ENCODE measurements at places on chromosomes 5 and 9. TPM values are rescaled to one million over a fixed set of nuclear protein-coding genes. Genes with fewer than 3 reads are reported as not detected.

Gene FAM169A
- 2.7 TPM for total RNA-seq

Gene PCDHA9
- 1.7 TPM for total RNA-seq

- DNase-seq: no peak
Measured at GRCh38 chr5:22988937-22989336, 135.8 kb upstream of the CDH12 start.

Gene NR6A1
- total RNA-seq: 0.78 TPM

Gene C9orf153
- total RNA-seq: 0.40 TPM

- DNase-seq: no peak
Measured at GRCh38 chr9:130447193-130447816, 2.5 kb downstream of the ASS1 start.

DNA sequence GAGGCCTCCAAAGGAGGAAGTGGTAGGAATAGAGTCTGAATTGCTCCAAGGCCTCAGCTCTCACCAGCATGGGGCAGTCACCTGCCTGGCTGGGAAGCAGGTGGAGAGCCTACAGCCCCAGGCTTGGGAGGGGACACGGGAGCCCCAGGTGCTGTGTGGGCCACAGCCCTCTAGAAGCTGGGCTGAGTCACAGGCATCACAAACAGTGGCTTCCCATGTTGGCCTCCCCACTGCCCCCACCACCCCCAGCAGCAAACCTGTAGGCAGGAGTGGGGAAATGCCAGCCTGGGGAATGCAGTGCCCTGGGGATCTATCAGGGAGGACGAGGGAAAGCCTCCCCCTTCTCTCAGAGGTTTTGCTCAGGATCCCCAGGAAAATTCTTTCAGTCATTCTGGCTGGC lies 309.6 kb downstream of the SLIT3 start:
- no peak for DNase-seq

DNA sequence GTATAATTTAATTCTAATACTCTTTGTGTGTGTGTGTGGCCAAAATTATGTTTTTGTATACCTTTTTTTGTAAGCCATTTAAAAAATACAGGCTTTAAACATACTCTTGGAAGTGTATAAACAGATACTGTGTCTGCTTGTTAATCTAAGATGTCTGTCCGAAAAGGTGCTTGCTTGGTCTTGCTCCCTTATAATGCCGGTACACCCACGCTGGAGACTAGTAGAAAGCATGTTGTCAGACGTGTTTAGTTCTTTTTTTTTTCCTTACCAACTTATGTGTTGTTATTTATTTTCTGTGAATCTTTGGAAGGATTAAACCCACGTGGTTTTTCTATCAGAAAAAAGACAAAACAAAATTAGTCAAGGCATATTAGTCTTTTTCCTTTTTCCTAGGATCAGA lies 9.5 kb downstream of the GAPVD1 start:
- DNase-seq: no peak

- no peak for DNase-seq
Measured at GRCh38 chr9:123749580-123750202, 180.2 kb downstream of the DENND1A start.

- DNase-seq: peak; percentile 81
Measured at GRCh38 chr9:135328485-135329417, 150.8 kb upstream of the PPP1R26 start.

GRCh38 chr9:128244837-128245231 lies 31.0 kb downstream of the GOLGA2 start:
- peak; percentile 93 for DNase-seq

- no peak for DNase-seq
Measured at GRCh38 chr5:84685121-84685894, 300.6 kb upstream of the EDIL3 start.

GRCh38 chr9:95018099-95018936 lies 291.8 kb downstream of the AOPEP start:
- no peak for DNase-seq

DNA sequence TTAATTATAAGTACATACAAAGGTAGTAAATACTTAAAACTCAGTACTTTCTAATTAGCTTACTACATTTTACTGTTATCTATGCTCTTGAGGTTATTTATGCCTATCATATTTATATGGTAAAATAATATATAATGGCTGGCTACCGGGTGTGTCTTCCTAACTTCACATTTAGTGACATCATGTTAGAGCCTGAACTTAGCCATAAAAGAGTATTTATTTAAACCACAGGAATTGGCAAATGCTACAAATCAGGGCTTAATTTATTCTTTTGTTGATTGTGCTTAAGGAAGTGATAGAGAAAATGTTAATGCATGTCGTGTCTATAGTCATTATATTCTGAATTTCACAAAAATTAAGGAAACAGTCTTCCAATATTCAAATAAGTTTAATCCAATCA lies 73.1 kb downstream of the NDUFAF2 start:
- no peak for DNase-seq

Gene MLANA
- not detected for total RNA-seq

Gene TERT
- total RNA-seq: not detected

Gene LHX2
- total RNA-seq: not detected

DNA sequence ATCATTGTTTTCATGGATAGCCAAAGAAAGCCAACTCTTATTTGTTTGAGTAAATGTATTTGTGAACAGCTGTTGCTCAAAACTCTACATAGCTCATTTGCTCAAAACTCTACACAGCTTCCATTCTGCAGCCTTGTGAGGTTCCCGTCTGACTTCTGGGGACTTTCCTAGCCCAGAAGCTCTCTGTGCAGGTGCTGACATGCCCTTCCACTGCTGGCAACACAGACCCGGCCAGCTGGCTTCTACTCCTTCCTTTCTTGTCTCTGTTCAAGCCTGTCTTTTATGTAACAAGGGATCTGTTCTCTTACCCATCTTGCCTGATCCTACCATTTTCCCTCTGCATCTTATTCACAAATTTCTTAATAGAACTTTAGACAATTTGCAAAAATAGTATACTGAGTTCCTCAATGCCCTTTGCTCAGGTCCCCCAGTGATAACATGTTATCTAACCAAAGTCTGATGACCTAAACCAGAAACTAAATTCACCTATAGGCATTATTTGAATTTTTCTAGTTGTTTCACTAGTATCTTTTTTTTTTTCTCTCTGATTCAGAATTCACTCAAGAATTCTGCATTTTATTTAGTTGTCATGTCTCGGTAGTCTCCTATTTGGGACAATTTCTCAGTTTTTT lies 556.5 kb upstream of the SEMA6A start:
- no peak for DNase-seq

Gene C5orf58
- total RNA-seq: not detected

DNA sequence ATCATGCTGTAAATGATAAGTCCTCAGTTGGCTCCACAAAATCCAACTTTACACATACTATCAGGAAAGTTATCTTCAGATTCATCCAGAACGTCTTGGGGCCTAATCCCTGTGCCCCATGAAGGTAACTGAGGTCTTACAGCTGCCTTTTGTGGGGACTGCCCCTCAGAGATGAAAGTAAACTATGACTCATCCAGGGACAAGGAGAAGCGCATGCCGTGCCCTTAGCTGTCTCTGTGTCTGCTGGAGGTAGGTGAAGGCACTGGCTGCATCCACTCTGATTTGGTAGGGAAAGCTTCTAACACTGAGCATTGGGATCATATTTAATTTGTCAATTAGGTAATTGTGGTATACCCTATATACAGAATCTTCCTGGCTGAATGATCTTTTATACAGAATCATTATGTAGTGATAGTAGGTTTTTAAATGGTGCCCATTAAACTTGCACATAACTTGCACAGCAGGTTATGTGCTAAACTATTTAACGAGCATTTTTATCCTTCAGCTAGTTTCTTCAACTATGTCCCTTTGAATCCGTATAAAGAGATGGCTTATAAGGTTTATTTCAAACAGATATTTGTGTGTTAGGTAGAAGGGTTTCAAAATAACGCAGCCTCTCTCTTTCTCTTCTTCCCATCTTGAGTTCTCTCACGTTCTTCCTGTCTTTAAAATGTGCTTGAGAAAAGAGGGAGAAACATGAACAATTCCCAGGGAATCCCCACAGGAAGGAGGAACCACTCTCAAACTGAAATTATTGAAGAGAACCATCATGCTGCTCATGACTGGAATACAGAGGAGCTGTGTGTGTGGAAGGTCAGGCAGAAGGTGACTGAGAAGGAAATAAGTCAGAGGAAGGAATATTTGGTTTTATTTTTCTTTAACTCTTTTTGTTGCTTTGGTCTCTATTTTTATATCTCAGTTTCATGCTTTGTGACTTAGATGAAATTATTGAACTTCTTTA lies 250.9 kb downstream of the CD180 start:
- no peak for DNase-seq

Gene RETREG1
- total RNA-seq: 0.91 TPM

Gene WNT8A
- total RNA-seq: not detected
